ENCODE measurements at places on chromosomes 16 and 17.

DNA sequence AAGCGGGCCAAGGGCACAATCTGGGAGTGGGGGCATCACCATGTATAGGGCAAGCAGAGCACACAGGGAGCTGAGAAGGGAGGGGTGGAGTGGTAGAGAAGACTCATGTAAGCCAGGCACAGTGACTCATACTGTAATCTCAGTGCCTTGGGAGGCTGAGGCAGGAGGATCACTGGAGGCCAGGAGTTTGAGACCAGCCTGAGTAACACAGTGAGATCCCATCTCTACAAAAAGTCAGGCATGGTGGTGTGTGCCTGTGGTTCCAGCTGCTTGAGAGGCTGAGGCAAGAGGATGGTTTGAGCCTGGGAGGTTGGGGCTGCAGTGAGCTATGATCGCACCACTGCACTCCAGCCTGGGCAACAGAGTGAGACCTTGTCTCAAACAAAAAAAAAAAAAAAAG is 40.8 kb downstream of the ARHGAP27 start:
- no peak for DNase-seq

DNA sequence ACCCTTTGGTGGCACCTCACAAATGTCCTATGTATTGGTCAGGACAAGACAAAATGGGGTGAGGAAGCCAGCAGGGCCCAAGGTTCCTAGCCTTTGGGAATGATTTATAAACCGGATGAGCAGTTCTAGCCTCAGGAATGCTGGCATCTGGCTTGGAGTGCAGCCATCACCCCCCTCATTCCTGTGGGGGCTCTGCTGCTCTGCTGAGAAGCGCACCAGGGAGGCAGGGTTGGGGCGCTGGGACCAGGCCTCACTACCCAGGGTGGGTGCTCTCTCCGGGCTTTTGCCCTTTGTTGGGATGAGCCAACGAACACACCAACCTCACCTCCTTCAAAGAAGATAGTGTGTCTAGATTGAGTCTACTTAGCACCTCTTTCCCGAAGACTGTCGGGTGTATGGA is 39.2 kb downstream of the TMEM11 start:
- DNase-seq = no peak

GRCh38 chr17:9232591-9233270 is 211.4 kb downstream of the NTN1 start:
- no peak for DNase-seq

GRCh38 chr17:16287563-16288027 is 65.7 kb downstream of the CENPV start:
- DNase-seq = no peak

- no peak for DNase-seq
Measured at GRCh38 chr17:40522961-40523310, 21.5 kb upstream of the TNS4 start.

DNA sequence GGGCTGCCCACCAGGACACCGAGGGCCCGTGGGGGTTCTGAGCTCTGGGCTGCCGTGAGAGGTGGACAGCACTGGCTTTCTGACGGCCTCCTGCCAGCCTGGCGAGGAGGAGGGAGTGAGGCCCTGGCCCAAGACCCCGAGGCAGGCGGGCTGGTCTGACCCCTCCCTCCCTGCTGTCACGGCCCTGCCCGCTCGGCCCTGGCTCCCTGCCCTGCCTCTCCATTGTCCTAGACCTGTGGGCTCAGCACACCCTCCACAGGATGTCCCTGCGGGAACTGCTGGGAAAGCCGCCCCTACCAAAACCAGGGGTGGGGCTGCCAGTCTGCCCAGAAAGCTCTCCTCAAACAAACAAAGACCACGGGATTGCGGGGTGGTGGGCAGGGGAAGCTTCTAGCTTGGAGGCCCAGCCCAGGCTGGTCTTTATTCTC is 20.7 kb downstream of the SPNS2 start:
- no peak for DNase-seq

DNA sequence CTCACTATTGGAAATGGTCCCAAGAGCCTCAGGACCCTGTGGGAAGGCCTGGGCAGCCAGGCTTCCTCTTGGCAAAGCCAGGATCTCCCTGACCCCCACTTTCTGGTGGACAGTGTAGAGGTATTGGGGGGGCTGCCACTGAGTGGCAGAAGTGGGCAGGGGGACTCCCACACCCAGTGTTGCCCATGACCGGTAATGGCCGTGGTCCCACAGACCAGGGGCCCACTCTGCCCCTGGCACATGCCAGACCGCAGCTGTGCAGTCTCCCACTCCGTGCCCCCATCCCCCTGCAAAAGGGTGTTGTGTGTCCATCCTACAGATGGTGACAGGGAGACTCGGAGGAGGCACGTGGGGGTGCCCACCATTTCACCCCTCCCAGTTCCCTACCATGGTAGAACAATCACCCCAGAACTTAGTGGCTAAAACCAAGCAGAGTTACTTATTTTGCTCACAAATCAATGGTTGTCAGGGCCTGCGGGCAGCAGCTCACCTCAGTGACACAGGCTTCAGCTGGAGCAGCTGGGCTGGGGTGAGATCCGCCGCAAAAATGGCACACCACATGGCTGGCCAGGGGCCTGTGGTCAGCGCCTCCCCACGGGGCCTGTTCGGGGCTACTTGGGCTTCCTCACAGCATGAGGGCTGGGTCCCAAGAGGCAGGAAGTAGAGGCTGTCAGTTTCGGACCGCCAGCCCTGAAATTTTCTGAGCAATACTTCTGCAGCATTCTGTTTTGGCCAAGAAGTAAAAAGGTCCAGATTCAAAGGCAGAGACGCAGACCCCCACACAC is 59.0 kb upstream of the ZNF469 start:
- DNase-seq = no peak

Data from SHP77 treated with DMSO at 0.1 percent for 48 hours (cell line).